Tibial artery (tissue), 4 donors: ENCODE measurements at places on chromosomes 5 and 9.

GRCh38 chr9:104633976-104634520 lies 16.0 kb upstream of the OR13C9 start:
- no peak for DNase-seq

GRCh38 chr5:33997331-33997983 lies 10.4 kb downstream of the AMACR start:
- peak; percentile 87 for DNase-seq

DNA sequence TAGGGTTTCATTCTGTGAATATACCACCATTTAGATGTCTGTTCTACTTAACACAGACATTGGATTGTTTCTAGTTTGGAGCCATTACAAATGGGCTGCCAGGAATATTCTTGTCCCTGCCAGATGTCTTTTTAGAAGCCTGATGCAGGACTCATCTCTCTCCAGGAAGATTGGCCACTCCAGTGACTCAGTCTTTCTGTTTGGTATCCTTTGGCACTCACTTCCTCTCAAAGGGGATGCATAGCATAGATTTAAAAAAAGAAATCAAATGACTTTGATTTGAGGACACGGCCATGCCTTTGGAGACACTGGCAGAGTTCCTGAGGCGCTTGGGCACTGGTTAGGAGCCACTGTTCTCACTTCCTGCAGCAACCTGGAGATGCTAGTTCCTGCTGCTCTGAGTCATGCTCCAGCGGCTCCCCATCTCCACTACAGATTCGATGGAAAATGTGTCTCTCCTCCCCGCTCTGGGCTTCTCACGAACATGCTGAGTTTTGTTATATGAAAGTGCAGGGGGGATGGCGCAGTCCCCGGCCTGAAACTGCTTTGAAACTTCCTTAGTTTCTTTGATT lies 3.5 kb upstream of the ZNF366 start:
- peak; percentile 76 for DNase-seq

DNA sequence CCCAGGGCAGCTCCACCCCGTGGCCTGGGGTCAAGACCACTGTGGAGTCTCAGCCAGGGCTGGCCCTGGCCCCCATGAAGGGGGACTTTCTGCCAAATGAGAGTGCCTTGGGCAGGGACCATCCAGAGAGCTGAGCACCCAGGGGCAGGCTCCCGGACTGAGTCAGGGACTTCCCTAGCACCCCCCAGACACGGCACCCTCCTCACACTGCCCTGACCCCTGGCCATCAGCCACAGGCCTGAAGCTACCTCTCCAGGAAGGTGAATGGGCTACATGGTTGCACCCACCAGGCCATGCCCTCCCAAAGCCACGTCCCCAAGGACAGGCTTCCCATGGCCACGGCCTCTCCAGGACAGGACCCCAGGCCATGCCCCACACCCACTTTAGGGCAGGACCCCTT lies 9.5 kb downstream of the CCDC187 start:
- no peak for DNase-seq

DNA sequence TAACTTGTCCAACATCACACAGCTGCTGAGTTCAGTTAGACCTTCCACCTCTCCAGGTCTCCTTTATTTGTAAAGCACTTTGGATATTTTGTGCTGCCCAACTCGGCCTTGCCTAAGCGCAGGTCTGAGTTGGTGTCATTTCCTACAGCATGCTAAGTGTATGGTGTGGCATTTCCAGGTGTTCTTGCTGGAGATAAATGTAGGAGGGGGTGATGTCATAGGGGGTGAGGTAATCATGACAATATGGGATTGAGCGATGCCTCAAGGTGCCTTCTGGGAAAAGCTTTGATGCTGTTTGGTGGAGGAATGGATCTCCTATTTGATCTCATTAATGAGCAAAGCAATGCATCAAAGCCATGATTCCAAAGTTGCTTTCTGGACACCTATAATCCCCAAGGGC lies 32.3 kb upstream of the NEURL1B start:
- DNase-seq: no peak
